ENCODE measurements at places on chromosomes 16 and 17. TPM values are rescaled to one million over a fixed set of nuclear protein-coding genes. Genes with fewer than 3 reads are reported as not detected.

Gene PTGES3L
- 0.94 TPM for total RNA-seq

Gene ZNF629
- total RNA-seq: 6.9 TPM

Gene TAT
- total RNA-seq: not detected

Gene TMEM170A
- 37.9 TPM for total RNA-seq

Gene TBC1D3E
- total RNA-seq: 6.1 TPM

Gene DNAH17
- 0.19 TPM for total RNA-seq

Gene HS3ST3A1
- 0.17 TPM for total RNA-seq

Gene CLEC19A
- not detected for total RNA-seq

Gene TBC1D3B
- 17.2 TPM for total RNA-seq

Gene ERN1
- 19.4 TPM for total RNA-seq

Gene KRT23
- total RNA-seq: not detected

Gene ZNF469
- 5.9 TPM for total RNA-seq

- H3K36me3 ChIP-seq: peaks cover 7% of the 10 kb centered on the region
- no peaks in the 10 kb centered on the region for H3K27me3 ChIP-seq
- H3K4me3 ChIP-seq: no peak overlapping the region
- H3K4me1 ChIP-seq: no peaks in the 10 kb centered on the region
Measured at GRCh38 chr17:37461668-37462067, 28.0 kb upstream of the DUSP14 start.

- H3K4me1 ChIP-seq: peaks cover 10% of the 10 kb centered on the region
- no peak overlapping the region for H3K4me3 ChIP-seq
- H3K36me3 ChIP-seq: no peaks in the 10 kb centered on the region
- no peak for DNase-seq
- no peak overlapping the region for H3K27ac ChIP-seq
Measured at GRCh38 chr16:797120-797420, 3.5 kb downstream of the GNG13 start.

- H3K36me3 ChIP-seq: no peaks in the 10 kb centered on the region
- peak; percentile 45 for DNase-seq
- H3K4me3 ChIP-seq: no peak overlapping the region
Measured at GRCh38 chr16:68369697-68370580, 59.1 kb downstream of the PRMT7 start.

- peak; percentile 61 for DNase-seq
- no peaks in the 10 kb centered on the region for H3K27me3 ChIP-seq
- no peak overlapping the region for H3K4me3 ChIP-seq
- peaks cover 4% of the 10 kb centered on the region for H3K36me3 ChIP-seq
Measured at GRCh38 chr17:43324205-43324893, 74.4 kb upstream of the ARL4D start.

DNA sequence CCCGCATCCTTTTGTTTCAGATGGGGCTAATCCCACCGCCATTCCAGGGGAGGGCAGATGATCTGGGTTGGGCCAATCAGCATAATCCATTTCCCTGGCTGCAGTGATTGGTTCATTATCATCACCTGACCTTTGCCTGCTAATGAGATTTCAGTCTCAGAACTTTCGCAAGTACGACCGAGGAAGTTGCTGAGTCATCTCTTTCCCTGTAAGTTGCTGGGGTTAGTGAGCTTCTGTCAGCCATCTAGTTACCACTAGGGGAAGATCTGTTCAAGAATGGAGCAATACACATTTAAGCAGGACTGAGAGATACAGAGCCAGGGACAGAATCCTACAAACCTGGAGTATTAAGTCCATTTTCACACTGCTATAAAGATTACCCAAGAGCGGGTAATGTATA is 65.3 kb upstream of the NUDT7 start:
- H3K4me1 ChIP-seq: no peaks in the 10 kb centered on the region
- H3K27ac ChIP-seq: no peak overlapping the region
- H3K4me3 ChIP-seq: no peak overlapping the region
- peaks cover 8% of the 10 kb centered on the region for H3K27me3 ChIP-seq

DNA sequence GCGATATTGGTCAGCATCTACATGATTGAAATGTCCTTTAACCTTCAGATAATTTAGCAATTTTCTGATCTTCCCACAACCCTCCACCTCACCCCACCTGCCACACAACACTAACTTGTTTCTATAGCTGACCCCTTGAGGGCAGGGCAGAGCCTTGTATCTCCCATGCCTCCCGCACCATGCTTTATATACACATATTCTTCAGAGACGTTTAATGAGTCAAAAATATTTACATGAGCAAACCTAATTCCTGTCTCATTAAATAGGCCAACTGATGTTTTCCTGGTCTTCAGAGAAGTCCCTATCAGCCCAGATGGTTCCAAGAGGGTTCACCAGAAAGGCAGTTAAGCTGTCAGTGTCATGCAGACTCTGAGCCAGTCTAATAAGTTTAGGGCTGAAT is 6.6 kb upstream of the DHRS7C start:
- no peaks in the 10 kb centered on the region for H3K27me3 ChIP-seq
- no peaks in the 10 kb centered on the region for H3K36me3 ChIP-seq
- DNase-seq: no peak
- no peak overlapping the region for H3K27ac ChIP-seq
- H3K4me1 ChIP-seq: no peaks in the 10 kb centered on the region
- H3K4me3 ChIP-seq: no peak overlapping the region

DNA sequence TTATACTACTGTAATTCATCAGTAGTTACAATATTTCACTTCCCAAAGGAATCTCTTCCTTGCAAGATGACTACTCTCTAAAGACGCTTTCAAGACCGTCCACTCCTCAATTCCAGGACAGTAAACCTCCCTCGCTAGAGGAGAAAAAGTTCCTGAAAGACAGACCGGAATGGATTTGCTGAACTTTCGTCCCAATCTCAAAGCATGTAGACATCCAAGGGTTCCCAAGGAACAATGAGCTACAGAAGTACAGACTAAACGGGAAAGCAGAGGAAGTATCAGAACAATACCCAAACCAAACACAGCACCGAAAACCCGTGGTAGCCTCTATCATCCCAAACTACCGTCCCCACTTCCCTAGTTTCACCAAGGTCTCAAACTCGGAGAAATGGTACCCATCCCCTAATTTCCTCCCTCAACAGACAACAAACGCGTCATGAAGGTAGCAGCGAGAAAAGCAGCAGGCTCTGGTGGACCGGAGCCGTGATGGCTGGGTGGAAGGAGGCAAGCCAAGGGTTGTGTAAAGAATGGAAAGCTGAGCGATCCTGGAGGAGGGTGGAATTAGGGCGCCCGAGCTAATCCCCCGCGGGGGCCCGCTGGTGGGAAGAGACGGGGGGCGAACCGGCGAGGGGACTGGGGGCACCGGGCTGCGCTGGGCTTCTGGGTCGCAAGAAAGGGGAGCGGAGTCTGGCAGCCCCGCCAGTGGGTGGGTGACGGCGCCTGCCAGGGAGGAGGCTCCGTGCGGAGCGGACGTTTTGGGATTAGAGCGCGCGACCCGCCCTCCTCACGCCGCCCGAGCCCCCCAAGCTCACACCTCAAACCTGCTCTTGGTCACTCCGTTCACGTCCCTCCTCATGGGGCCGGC is 647 bp downstream of the FBXL20 start:
- H3K4me1 ChIP-seq: peaks cover 15% of the 10 kb centered on the region
- no peak for DNase-seq

GRCh38 chr17:11564589-11565380 is 33.5 kb upstream of the DNAH9 start:
- no peaks in the 10 kb centered on the region for H3K4me1 ChIP-seq
- DNase-seq: no peak
- H3K27ac ChIP-seq: no peak overlapping the region
- no peak overlapping the region for H3K4me3 ChIP-seq
- H3K27me3 ChIP-seq: no peaks in the 10 kb centered on the region

DNA sequence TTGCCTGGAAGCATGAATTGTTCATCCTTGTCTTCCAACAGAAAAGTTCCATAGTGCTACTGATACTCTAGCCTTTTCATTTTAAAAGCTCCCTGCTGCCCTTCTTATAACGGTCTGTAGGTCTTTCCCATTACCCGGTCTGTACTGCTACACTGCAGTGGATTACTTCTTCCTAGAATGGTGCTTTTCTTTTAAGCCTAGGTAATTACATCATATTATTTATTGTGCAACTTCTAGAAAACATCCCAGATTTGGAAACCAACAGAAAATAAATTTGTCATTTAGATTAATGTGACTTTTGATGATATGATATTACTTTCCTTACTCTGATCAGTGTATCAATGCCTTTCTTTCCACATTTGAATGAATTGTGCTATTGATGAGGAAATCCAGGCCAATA is 199.4 kb downstream of the TANC2 start:
- no peak for DNase-seq
- H3K27ac ChIP-seq: no peak overlapping the region
- no peak overlapping the region for H3K4me3 ChIP-seq
- H3K36me3 ChIP-seq: no peaks in the 10 kb centered on the region
- no peaks in the 10 kb centered on the region for H3K27me3 ChIP-seq
- H3K4me1 ChIP-seq: no peaks in the 10 kb centered on the region

DNA sequence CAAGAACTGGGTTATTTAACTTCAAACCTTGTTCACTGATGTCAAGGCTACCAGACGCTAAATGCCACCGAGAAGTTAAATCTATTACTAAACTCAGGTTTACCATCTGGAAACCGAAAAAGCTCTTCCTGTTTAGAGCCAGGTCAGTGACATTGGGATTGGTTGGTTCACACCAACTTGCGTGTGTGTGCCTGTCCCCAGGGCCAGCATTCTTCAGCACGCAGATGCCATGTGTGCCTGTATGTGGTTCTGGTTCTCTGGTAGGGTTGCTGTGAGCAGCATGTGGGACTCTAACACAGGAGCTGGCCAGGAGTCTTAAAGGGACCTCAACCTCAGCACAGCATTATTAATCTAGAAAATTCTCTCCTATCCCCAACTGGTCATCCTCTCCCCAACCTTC is 18.1 kb upstream of the TBX2 start:
- no peaks in the 10 kb centered on the region for H3K4me1 ChIP-seq
- DNase-seq: no peak
- no peak overlapping the region for H3K4me3 ChIP-seq
- H3K27me3 ChIP-seq: no peaks in the 10 kb centered on the region
- H3K27ac ChIP-seq: no peak overlapping the region

DNA sequence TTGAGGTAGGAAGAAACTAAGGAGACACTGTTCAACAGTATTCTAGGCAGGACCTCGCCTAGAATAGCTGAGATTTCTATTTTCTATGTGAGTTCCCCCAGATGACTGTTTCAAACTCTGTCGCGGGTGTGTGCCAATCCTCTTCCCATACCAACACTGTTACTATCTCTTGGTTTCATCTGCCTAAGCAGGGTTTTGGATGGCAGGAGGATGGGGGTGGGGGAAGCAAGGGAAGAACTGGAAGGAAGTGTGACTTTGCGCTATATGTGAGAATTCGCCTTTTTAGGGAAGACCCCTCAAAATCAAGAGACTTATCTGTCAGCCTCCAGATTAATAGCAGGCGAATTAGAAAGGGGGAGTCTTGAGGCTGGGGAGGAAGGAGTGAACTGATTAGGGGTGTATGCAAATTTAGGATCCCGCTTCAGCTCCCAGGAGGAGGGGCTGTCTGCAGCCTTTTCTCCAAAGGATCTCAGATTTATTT is 521 bp upstream of the G6PC3 start:
- peaks cover 7% of the 10 kb centered on the region for H3K36me3 ChIP-seq
- peak overlapping the region; percentile 31 for H3K27ac ChIP-seq
- H3K4me3 ChIP-seq: peak overlapping the region; percentile 73

DNA sequence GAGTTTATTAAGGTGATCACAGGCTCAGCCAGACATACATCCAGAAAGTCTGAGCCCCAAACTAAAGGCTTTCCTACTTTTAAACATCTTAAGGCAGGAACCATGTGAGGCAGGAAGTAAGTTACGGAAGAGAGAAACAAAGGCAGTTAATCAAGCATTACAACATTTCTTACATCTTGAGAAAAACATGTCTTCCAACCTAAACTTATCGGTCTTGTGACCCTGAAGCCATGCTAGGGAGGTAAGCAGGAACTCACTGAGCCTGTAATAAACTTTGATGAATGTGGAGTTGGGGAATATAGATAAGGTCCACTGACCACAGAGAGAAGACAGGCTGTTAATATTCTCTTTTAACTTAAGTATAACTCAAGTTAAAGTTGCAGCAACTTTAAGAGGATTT is 3.5 kb upstream of the ACSM3 start:
- DNase-seq: no peak
- H3K27ac ChIP-seq: no peak overlapping the region
- H3K4me3 ChIP-seq: no peak overlapping the region
- no peaks in the 10 kb centered on the region for H3K36me3 ChIP-seq
- no peaks in the 10 kb centered on the region for H3K27me3 ChIP-seq
- H3K4me1 ChIP-seq: peaks cover 10% of the 10 kb centered on the region

- DNase-seq: no peak
- H3K36me3 ChIP-seq: no peaks in the 10 kb centered on the region
- H3K27me3 ChIP-seq: no peaks in the 10 kb centered on the region
Measured at GRCh38 chr17:28395968-28396367, 10.0 kb downstream of the SLC46A1 start.

DNA sequence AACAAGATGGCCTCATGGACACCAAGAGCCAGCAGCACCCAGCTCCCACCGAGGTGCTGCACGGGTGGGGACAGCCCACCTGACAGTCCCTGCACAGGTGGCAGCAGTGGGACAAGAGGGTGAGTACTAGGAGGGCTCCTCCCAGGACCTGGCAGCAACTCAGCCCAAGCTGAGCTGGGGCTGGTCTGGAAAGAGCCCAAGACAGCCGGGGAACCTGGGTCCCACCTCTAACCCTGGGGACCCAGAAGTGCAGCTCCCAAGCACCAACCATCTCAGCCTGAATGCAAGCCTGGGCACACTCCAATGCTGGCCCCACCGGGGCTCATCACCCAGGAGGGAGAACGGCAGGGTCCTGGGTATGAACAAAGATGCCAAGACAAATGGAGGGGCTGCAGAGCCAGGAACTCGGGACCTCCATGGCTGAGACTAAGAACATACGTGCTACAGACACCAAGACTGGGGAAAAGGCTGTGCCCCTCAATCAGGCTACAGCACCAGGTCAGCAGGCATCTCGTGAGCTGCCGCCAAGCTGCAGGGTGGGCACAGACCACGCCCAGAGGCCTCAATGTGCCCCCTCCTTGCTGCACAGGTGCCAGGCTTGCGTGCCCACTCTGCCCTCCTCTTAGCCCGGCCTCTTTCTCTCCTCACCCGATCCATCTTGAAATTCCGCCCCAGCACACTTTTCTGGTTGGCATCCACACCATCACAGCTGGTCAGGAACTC is 37.5 kb upstream of the GSG1L start:
- peaks cover 86% of the 10 kb centered on the region for H3K36me3 ChIP-seq
- H3K27me3 ChIP-seq: no peaks in the 10 kb centered on the region
- H3K27ac ChIP-seq: no peak overlapping the region
- no peaks in the 10 kb centered on the region for H3K4me1 ChIP-seq

GRCh38 chr16:60563166-60563565 is 1473.1 kb downstream of the CDH8 start:
- H3K27ac ChIP-seq: no peak overlapping the region
- no peaks in the 10 kb centered on the region for H3K27me3 ChIP-seq
- DNase-seq: no peak
- H3K4me1 ChIP-seq: no peaks in the 10 kb centered on the region

DNA sequence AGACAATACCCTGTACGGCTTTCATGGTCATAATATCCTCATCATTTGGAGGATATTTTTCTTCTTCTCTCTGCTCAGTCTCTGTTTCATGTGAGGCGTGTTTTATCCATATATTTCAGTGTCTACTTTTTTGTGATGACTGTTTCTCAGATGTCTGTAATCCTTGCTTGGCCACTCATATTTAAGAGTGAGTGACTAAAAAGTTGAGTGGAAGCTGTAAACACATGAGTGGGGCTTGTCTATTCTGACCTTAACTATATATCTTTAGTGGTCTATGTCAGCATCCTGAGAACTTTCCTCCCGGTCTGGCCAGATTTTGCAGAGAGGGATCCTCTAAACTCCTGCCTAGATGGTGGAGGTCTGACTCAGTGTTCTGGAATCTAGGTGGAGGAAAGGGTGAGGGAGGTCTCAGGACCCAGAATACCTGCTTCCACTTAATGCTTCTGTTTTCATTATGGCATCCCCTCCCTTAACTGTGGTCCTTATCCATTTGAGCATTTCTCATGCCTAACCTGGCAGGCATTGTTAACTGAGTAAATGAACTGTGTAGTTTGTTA is 6.0 kb downstream of the DDX19B start:
- no peak overlapping the region for H3K4me3 ChIP-seq
- peaks cover 14% of the 10 kb centered on the region for H3K4me1 ChIP-seq
- H3K36me3 ChIP-seq: peaks cover 3% of the 10 kb centered on the region
- no peak for DNase-seq
- H3K27me3 ChIP-seq: no peaks in the 10 kb centered on the region

Data from B cell (primary cell).